ENCODE measurements at places on chromosomes 16 and 17.

GRCh38 chr16:87516361-87516760 is 23.5 kb upstream of the ZCCHC14 start:
- peak; percentile 33 for DNase-seq

DNA sequence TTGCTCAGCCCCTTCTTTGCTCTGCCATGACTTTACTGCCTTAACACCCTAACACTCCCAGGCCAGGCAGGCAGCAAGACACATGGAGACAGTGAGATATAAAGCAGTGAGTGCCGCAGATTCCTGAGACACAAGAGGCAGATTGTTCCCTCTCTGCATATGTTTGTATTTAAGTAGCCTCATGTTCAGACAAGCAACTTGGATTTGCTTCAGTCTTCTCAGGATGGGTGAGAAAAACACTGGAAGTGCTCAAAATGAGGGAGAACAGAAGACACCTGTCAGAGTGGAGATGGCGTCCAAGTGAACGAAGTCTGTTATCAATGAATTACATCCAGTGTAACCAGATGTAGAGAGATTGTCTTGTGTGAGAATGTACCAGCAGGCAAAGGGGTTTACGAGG is 86.8 kb downstream of the CES1 start:
- DNase-seq = no peak

- no peak for DNase-seq
These were observed at the start of gene SLFN12L for GRCh38 chr17:35537601-35538141. TSS of gene SLFN12L (minus strand) at chr17:35537678. CDS start at chr17:35522364, 15,314 bp downstream.

DNA sequence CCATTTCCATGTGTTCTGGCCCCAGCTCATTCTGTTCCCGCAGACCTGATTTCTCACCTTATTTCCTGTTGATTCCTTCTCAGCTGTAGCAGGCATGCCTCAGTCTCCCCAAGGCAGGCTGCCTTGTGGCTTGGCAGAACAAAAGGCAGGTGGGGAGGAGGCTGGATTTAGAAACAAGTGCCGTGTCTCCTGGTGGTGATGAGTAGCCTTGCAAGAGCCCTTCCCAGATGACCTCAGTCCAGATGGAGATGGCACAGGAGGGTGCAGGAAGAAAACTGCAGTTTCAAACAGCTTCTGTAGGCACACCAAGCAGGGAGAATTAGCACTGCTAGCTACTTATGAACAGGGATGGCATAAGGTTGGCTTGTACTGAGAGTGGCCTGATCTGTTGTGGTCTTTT is 64.6 kb downstream of the ARHGAP44 start:
- DNase-seq = no peak

DNA sequence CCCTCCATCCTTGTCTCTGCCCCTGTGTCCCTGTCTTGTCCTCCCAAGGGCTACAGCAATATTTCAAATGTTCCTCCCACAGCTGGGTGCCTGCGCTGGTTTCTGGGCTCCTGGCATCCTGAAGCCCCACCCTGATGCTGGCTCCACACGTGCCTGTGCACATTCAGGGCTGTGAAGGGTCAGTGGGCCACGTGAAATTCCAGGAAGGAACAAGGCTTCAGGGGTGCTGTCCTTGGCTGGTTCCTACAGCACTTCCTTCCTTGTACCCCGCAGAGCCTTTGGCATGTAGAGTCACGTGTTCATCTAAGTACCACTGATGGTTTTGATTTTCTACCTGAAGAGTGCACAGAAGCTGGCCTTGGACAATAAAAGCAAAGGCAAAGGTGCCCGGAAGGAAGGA is 57.7 kb upstream of the NLK start:
- DNase-seq = no peak

- DNase-seq = peak; percentile 80
These were observed 8.9 kb downstream of the OR4D1 start for GRCh38 chr17:58156839-58157803.

GRCh38 chr17:59814685-59815084 is 78.1 kb downstream of the TUBD1 start:
- no peak for DNase-seq

DNA sequence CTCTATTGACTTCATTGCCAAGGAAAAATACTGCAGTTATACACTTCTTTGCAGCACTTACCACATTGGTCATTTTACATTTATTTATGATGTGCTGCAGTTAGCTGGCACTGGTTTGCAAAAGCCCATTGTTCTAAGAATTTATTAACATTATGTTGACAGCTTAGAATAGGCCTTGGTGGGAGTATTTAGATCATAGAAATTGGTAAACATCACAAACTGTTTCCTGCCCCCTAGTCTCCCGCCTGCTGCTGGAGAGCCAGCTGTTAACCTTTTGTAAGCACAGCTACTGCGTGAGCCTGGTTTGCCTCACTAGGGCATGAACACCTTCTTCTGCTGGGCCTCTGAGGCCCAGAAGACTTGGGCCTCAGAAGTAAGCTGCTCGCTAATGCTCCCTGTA is 651.4 kb upstream of the GOT2 start:
- DNase-seq = no peak

DNA sequence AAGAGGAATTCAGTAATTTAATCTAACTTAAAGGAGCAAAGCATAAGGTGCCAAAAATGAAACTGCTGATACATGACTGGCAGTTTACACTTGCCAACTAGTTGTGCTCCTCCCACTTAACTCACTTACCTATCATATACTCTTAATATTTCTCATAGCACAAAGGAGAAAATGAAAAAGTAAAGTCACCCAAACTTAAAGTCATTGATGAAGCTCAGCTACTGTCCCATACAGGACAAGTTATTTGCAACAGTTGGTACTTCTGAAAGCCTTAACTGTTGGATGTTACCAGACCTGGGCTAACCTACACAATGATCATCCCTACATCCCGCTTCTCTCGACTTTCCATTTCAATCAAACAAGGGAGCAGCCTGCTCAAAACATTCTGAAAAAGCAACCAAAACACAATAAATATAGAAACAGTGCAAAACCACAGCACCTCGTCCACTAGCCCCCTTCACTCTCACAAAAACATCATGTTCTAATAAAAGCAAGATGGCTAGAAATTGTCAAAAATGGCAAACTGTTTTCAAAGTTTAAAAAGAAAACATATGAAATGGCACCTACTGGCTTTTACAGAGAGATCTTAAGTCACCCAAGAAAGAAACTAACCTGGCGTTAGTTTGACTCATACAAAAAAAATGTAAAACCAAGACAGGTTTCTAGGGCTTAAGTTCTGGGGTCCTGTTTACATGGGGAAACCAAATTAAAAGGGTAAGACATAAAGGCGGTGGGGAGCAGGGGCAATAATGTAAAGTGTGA is 868 bp downstream of the MED13 start:
- peak; percentile 8 for DNase-seq

DNA sequence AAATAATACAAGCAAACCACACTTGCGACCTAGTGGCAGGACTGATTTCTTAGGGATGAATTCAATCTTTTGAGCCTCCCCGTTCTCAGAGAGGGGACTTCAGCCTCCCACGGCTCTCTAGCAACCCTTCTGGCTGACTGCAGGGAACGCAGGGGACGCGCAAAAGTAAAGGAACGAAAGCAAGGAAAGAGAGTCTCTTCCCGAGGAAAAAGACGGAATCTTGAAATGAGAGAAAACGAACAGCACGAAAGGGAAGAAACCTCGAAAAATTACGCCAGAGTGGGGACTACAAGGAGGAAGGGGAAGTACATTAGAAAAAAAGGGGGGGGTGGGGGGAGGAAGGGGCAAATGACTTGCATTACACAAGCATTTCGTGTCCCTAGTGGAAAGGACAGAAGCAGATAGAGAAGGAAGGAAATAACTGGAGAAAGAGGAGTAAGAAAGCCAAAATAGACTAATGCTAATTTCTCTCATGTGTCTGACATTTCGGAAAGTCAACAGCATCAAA is 1.2 kb downstream of the GRB2 start:
- peak; percentile 82 for DNase-seq

GRCh38 chr16:48623304-48624016 is 13.5 kb upstream of the N4BP1 start:
- peak; percentile 81 for DNase-seq

DNA sequence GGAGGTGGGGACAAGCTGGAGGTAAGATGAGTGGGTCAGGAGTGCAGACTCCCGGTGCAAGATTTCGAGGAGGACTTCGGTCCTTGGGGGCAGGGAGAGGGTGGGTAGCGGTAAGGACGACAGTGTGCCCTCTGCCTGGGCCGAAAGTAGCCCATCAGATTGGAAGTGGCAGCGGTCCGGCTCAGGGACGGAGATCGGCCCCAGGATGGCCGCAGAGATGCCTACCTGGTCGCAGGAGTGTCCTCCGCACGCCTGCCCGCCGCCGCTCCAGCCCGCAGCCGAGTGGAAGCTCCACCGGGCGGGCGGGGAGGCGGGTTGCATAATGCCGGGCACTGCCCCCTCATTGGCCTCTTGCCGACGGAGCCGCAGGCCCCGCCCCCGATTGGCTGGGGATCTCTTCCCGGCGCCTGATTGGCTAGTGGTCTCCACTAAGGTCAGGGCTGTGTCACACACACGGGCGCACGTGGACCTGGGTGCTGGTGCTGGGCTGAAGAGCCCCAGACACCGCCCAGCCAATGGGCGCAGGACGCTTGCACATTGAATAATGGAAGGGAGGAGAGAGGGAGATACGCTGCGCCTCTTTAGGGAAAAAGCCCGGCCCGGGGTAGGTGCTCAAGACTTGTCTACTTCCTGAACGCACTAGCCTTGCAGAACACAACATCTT is at the start of gene PER1:
TSS of gene PER1 (minus strand) at position 293 of the 664 bp plus-strand sequence. CDS start 1,698 bp downstream, outside the sequence.
- peak; percentile 68 for DNase-seq

DNA sequence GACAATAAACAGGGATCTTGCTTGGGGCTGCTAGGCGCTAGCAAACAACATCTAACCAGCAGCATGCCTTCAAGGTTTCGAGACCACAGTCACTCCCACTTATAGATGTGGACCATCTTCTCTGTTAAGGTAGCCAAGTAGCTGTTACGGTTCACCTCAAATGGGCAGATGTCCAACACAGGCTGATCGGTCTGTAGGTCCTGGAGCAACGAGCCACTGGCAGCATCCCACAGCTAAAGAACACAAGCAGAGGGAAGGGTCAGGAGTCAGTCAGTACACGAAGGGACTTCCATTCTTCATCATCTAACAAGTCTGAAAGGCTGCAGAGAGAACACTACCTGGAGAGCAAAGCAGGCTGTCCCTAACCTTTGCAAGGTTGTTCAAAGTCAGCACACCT is 16.9 kb upstream of the GLG1 start:
- no peak for DNase-seq

- no peak for DNase-seq
These were observed 40.1 kb downstream of the YPEL2 start for GRCh38 chr17:59371416-59372100.

- DNase-seq = peak; percentile 12
These were observed 13.8 kb upstream of the KRTAP9-2 start for GRCh38 chr17:41212524-41213169.

DNA sequence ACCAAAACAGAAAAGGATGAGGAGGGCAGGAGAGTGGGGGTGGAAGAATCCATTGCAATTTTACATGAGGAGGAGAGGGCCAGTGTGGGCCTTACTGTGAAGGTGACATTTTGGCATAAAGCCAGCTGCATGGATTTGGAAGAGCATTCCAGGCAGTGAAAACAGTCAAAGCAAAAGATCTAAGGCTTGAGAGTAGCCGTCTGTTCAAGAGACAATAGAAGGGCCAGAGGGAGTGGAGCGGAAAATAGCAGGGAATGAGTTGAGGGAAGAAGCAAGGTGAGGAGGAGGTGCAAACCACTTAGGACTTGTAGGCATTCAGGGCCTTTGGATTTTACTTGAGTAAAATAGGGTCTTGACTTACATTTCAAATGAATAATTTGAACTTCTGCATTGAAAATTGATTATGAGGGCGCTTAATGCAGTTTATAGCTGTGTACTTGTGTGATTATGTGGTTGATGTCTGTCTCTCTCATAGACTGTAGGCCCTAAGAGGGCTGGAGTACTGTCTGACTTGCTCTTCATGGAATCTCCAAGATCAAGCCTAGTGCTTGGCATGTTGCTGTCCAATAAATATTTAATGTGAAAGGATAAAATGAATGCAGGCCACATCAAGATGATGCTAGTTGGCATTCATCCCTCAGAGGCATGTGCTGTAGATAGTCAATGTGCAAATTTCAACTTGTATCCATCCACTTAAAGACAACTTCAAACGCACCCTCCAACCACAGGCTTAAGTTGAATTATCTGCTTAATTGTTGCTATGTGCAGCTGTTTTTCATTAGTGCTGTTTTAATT is 772.1 kb upstream of the RBFOX1 start:
- DNase-seq = no peak

- no peak for DNase-seq
These were observed 28.7 kb downstream of the GOSR1 start for GRCh38 chr17:30505868-30506417.

- no peak for DNase-seq
These were observed 5.7 kb downstream of the PRSS53 start for GRCh38 chr16:31083081-31083480.

- peak; percentile 62 for DNase-seq
These were observed 3.5 kb upstream of the NHERF1 start for GRCh38 chr17:74744714-74745547.

- no peak for DNase-seq
These were observed 11.9 kb downstream of the SCGB1C2 start for GRCh38 chr17:149231-149630.
